ENCODE measurements at places on chromosomes 1 and 21.

- DNase-seq, result no peak
Measured at GRCh38 chr1:239939602-239940001, 152.1 kb upstream of the FMN2 start.

DNA sequence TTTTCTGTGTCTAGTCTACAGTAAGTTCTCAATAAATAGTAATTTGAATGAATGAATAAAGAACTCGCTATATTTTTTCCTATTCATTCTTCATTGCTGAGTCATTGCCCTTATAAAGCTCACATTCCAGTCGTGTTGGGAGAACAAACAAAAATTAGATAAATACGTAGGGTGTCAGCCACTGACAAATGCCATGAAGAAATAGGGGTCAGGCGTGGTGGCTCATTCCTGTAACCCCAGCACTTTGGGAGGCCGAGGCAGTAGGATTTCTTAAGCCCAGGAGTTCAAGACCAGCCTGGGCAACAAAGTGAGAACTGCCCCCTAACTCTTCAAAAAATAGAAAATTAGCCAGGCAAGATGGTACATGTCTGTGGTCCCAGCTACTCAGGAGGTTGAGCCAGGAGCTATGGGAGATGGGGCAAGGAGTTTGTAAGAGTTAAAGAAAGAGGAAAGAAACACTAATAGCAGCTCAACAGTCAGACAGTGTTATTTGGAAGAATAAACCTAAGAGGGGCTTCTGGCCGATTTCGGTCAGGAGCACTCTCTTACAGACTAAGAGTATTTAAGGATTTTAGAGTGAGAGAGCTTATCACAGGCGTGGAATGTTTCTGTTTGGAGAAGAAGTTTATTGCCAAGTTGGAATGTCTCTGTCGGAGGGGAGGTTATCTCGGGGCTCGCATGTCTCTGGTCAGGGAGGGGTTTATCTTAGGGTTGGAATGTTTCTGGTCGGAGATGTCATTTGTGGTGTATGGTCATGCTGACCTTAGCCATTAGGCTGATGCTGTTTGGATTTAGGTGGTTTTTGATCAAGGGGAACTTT lies 1.8 kb upstream of the CHML start:
- peak; percentile 47 for DNase-seq

DNA sequence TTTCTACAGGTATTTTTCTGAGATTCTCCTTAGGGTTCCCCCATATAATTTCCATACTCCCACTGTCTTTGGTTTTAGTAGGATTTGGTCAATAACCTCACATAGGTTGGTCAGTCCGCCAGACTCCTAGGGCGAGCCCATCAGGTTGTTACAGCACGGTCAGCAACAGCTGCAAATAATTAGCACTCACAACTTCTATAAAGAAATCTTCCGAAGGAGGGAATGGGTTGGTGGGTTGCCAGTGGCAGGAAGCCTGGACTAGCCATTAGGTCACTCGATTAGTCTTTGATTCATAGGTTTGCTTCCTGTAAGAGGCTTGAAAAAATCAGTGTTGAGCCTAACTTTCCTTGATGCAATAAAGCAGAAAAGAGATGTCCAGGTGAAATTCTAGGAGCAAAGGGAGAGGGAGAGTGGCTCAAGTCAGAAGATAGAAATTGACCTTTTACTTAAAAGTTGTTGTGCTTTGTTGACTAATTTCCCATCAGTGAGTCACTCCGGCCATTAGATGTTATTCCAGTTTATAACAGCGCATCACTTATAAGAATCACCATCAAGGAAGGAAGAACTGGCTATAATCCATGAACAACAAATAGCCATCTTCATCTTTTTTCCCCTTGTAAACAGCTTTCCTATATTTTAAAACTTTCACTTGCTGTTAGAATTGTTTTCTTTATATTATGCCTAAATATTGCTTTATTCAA lies 88.3 kb downstream of the TPR start:
- no peak for DNase-seq

DNA sequence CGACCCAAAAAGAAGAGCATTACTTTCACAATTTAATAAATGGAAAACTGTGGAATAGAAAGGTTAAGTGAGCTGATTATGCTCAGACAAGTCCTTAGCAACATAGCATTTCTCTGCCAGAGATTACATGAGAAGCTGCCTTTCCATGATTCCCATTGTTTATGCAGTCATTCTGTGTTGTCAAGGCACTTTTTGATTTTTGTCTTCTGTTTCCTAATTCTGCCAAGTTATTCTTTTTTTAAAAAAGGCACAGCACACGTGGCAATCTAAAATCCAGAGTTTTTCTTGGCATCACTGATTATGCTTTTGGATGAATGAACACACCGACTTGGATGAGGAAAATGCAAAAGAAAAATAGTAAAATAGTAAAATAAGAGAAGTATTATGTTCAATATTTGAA lies 185.0 kb downstream of the RGS7 start:
- DNase-seq, result no peak

DNA sequence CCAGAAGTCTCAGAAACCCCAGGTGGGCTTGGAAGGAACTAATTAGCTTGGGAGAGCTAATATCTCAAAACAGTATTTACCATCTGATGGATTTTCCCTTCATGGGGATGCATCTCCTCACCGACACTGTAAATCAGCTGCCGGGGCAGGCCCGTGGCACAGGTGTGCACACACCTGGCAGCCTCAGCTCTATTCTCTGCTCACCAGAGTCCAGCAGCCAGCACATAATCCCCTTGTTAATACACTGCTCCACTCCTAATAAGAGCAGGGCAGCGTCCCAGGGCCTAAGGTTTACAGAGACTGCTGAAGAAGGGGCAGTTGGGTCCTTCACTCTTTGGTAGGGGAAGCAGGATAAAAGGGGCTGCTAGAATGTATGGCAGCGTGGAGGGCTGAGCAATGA lies 200.0 kb downstream of the TOMM20 start:
- DNase-seq, result no peak

- DNase-seq, result no peak
Measured at GRCh38 chr1:238501290-238501689, 610.6 kb upstream of the ZP4 start.

DNA sequence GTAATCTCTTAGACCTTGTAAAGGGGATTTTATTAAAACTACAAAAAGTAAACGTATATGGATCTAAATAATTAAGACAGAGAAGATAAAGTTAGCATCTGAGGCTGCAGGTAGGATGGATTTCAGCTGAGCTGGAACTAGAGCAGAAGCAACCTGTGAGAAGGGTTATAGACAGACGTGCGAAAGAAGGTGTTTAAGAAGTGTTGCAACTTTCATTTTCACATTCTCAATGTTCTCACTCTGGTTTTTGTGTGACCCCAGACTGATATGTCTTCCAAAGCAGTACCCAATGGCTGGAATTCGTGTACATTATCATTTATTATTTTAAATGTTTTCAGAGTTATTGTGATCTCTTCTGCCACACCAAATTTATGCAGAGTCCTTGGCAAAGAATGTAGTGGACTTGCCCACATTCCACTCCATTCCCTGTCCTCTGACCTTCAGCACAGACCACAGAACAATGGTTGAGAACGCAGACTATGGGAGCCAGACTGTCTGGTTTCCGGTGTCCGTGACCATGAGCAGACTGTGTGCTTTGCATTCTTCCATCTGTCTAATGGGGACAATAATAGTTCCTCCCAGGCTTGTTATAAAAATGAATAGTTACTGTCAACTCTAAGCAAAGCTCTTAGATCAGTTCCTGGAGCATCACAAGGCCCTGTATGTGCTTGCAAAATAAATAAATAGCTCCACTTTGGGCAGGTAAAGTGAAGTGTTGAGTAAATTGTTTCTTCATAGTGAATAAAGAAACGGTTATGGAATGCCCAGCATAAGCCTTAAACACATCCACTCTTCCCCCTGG lies 140.6 kb upstream of the SAMSN1 start:
- DNase-seq, result no peak

GRCh38 chr1:221532071-221532773 lies 209.7 kb downstream of the DUSP10 start:
- no peak for DNase-seq

- no peak for DNase-seq
Measured at GRCh38 chr21:31804008-31804394, 68.8 kb upstream of the HUNK start.

- no peak for DNase-seq
Measured at GRCh38 chr1:185156288-185156853, 382 bp downstream of the TRMT1L start.

DNA sequence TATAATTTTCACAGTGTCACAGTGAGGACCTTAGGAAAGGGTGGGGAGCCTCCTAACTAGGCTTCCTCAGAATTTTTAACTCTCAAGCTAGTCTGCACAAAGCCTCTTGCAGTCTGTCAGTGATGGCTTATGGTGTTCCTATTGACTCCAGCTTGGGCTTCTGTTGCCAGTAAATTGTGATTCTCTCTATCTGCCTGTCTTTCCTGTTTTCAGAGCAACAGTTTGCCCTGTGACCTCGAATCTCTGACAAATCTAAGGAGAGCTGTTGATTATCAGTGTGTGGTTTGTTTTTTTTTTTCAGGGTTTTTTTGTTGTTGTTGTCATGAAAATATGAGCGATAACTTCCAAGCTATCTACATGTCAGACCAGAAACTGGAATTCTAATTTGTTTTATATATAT lies 423.2 kb upstream of the B3GALT2 start:
- DNase-seq, result no peak

- DNase-seq, result no peak
Measured at GRCh38 chr1:38055398-38055797, 8.8 kb upstream of the POU3F1 start.

- no peak for DNase-seq
Measured at GRCh38 chr1:55378582-55378981, 163.4 kb upstream of the USP24 start.

DNA sequence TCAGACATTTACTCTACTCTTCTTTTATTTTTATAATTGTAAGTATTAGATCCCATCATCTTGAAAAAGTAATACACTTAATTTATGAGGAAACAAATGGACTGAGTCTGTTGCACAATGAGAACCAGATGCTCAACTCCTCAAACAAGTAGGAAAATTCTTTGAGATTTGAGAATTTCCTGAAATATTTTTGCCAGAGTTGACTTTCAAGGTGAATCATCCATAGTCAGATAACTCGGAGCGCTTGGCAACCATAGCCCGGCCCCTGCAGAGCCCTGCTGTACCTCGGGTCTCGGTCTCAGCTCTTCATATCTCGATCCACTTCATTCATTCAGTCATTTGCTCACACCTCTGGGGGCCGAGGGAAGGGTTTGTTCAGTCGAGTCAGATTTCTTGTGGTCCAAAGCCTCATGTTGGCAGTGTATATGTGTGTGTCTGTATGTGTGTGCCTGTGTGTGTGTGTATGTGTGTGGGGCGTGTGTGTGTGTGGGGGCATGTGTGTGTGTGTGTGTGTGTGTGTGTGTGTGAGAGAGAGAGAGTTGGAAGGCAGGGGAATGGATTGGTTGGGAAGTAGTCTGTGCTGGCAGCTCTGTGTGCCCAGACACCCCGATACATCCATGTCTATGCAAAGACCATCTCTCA lies 18.1 kb upstream of the PCP4 start:
- DNase-seq, result no peak

- no peak for DNase-seq
Measured at GRCh38 chr1:30451532-30452125, 271.8 kb downstream of the MATN1 start.

GRCh38 chr1:6029351-6029750 lies 16.3 kb upstream of the KCNAB2 start:
- no peak for DNase-seq

DNA sequence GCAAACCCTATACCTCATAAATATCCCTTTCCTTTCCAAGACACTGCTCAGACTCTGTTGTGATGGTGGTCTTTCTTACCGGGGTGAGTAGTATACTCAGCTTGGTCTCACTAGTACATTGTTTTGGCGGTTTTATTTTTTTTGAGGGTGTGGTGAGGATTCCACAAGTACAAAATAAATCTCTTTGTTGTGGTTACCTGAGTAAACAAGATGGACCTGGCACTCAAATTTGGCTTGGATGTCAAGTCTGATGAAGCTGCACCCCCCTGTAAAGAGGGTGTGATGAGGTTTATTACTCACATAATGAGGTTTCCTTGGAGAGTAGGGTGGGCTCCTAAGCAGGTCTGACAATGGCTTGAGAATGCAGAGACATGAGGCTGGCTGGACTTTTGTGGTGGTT lies 68.2 kb upstream of the KCNJ6 start:
- no peak for DNase-seq

DNA sequence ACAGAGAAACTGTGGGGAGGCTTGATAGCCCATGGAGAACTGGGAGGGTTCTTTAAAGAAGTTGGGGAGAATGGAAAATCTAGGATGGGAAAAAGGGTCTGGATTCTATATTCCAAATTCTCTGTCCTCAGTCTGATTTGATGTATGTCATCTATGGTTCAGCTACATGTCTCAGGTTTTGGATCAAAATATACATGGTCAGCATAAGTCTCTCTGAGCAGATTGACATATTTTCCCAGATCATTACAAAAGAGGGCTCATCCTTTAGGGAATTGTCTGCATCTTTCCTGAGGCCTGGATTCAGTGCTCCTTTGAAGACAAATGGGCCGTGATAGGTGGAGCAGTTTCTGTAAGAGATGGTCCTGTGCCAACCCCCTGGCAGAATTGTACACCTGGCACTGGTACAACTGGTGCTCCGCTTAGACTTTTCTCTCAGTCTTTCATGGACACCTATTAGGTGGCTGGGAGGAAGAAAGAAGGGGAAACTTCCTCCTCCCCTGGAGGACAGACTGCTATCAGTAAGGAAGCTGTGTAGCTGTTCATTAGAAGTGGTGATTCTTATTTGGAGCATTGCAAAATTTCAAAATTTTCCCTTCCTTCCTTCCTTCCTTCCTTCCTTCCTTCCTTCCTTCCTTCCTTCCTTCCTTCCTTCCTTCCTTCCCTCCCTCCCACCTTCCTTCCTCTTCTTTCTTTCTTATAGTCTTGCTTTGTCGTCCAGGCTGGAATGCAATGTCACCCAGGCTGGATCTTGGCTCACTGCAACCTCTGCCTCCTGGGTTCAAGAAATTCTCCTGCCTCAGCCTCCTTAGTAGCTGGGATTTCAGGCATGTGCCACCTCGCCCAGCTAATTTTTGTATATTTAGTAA lies 26.1 kb upstream of the RGL1 start:
- no peak for DNase-seq

DNA sequence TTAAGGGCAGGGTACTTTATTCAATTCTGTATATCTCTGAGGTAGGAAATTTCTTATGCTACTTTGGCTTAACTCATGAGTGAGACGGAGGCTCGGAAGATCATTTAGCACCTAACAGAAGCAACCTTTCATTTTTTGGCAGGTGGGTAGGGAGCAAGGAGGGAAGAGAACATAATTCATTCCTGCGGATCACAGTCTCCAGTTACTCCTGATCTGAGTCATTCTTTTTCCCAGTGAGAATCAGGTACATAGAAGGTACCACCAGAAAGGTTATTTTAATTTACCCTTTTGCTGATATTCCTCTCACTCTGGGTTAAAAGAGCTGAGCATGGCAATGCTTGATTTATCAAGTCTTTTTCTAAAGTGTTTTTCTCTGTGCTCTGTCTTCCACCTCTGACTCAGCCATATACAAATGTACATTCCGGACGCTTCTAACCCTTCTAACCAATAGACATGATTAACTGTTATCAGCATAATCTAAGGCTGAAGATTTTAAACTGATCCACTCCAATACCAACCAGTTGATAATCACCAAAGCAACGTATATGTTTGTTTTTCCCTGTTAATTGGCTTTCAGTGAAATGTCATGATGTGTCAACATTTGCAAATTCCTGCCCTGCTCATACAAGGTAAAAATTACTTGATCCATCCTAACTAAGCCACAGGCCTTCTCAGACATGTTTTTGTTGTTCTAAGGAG lies 271.7 kb downstream of the DUSP10 start:
- no peak for DNase-seq

GRCh38 chr1:21773585-21773984 lies 9.4 kb downstream of the USP48 start:
- no peak for DNase-seq

- no peak for DNase-seq
Measured at GRCh38 chr1:16189003-16189402, 23.4 kb downstream of the ARHGEF19 start.

GRCh38 chr1:165395478-165395877 lies 39.0 kb upstream of the LMX1A start:
- no peak for DNase-seq
